Vagina (tissue), 2 donors: ENCODE measurements at places on chromosomes 3 and 15. TPM values are rescaled to one million over a fixed set of nuclear protein-coding genes. Genes with fewer than 3 reads are reported as not detected.
A peak's percentile ranks its signal among the peaks of the same experiment; 100 is the strongest.

The ITIH1 gene
- 0.98 TPM for total RNA-seq

The CD96 gene
- 13.5 TPM for total RNA-seq

The PCSK6 gene
- 7.4 TPM for total RNA-seq

The STRIT1 gene
- total RNA-seq: not detected

The CHRD gene
- total RNA-seq: 32.7 TPM

The SPTBN5 gene
- 0.49 TPM for total RNA-seq

The LRRC31 gene
- total RNA-seq: not detected

The PLCB2 gene
- 14.0 TPM for total RNA-seq

The MED12L gene
- 1.7 TPM for total RNA-seq

The SCG3 gene
- 1.5 TPM for total RNA-seq

The RLBP1 gene
- not detected for total RNA-seq

The CCR2 gene
- total RNA-seq: 1.2 TPM

DNA sequence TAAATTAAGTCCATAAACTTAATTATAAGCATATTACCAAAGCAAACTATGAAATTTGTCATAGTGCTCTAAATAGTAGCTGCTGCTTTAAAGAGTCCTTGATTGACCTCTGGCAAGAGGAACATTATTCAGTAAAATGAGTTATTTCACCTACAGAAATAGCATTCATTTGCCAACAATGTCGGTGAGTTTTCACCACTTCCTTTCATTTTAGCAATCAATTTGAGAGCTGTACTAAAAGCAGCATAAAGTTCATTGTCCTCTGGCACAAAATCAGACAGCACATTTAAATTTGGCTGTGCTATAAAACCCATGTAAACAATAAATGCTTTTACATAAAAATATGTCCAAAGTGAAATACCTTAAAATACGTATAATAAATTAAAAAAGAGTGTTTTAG lies 1515.7 kb downstream of the SI start:
- H3K27ac ChIP-seq: no peak overlapping the region
- no peaks in the 10 kb centered on the region for H3K4me1 ChIP-seq
- H3K27me3 ChIP-seq: no peaks in the 10 kb centered on the region
- H3K4me3 ChIP-seq: no peak overlapping the region
- H3K36me3 ChIP-seq: no peaks in the 10 kb centered on the region

DNA sequence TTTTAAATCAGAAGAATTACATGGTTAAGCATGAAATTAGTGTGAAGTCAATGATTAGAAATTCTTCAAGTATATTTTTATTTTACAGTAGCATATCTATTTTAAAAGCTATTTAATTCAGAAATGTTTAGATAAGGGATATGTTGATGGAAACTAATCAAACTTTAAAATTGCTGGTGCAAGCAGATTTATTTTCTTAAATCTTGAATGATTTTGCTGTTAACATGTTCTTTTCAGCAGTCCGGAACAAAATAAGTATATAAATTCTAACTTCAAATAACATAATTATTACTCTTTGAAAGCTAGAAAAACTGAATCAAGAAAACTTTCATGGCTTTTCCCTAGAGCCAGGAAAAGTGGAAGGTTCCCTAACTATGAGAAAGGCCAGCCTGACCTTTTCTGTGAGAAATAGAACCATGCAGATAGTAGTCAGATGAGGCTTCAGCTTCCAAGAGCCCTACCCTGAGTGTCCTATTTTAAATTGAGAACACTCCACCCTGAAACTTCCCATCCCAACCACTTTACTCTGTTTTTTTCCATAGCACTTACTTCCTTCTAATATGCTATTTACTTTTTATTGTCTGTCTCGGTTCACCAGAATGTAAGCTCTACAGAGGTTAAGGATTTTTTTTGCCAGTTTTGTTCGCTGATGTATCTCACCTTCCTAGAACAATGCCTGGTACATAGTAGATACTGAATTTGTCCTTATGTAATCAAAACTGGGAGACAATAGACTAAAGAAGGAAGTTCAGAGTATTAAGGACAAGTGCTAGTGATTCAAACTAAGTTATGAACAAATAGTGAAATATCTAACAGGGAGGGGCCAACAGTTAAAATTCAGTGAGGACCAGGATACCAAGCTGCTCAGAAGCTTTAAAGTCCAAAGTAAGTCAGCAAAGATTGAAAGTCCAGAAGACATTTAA lies 66.8 kb downstream of the CD200R1L start:
- H3K4me1 ChIP-seq: peaks cover 69% of the 10 kb centered on the region
- no peak overlapping the region for H3K4me3 ChIP-seq
- H3K27ac ChIP-seq: peak overlapping the region; percentile 68
- DNase-seq: no peak
- H3K36me3 ChIP-seq: no peaks in the 10 kb centered on the region

DNA sequence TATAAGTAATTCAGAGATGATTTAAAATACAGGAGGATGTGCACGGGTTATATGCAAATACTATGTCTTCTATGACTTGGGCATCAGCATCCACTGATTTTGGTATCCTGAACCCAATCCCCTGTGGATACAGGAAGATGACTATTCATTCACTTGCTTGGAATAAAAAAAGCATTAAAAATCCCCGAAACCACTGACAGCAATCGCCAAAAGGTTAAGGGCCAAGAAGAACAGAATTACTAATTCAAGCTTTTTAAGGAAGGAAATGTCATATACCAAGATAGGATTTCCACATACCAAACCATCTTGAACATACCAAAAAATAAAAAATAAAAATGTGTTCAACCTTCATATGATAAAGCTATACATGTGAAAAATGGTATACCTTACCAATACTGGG lies 93.7 kb downstream of the DLG1 start:
- no peak for DNase-seq
- no peak overlapping the region for H3K4me3 ChIP-seq
- H3K27ac ChIP-seq: no peak overlapping the region
- H3K27me3 ChIP-seq: no peaks in the 10 kb centered on the region
- no peaks in the 10 kb centered on the region for H3K36me3 ChIP-seq
- peaks cover 45% of the 10 kb centered on the region for H3K4me1 ChIP-seq

- DNase-seq: no peak
- no peaks in the 10 kb centered on the region for H3K36me3 ChIP-seq
- H3K4me1 ChIP-seq: no peaks in the 10 kb centered on the region
These were observed 36.2 kb downstream of the SLC6A11 start for GRCh38 chr3:10852066-10852808.

DNA sequence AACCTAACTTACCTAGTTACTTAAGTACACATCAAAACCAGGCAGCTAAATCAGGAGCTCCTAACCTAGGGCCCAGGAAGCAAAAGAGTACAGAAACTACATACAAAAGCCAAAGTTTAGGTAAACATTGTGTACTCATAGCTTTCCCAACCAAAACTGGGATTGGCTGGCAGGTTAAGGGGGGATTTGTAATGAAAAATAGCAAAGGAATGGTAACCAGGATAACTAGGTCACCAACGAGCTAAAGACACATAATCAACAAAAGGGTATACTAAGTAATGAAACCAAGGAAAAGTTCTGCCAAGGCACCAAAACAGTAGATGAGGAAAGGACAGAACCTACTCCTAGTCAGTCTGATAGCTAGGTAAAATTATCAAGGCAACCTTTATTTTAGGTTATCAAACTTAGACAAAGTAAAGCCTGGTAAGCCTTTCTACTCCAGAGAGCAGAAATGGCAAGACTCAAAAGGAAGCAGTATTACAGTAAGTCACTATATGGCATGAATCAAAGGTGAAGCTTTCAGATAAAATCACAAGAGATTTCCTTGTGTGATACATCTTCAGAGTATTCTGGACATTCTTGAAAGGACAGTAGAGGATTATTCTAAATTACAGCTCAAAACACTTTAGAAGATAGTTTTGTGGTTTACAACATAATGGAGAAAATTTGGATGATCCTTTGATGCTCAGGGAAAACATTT lies 10.2 kb downstream of the TRA2B start:
- no peak overlapping the region for H3K4me3 ChIP-seq
- DNase-seq: no peak
- H3K27ac ChIP-seq: peak overlapping the region; percentile 20
- H3K36me3 ChIP-seq: no peaks in the 10 kb centered on the region
- H3K4me1 ChIP-seq: peaks cover 69% of the 10 kb centered on the region
- H3K27me3 ChIP-seq: no peaks in the 10 kb centered on the region

DNA sequence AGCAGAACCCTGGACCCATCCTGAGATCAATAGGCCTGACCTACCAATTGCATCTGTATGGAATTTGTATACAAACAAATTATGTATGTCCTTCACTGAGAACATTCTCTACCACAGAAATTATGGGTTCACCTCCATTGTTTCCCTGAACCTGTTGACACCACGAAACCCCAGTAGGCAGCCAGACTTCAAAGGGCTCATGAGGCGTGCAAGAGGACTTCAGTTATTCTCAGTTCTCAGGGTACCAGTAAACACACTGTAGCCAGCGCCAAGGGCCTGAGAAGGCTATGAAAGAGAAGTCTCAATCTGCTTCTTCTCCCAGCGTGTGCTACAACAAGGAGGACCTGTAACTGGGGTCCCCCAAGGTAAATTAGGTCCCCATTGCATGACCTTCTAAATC lies 254.9 kb upstream of the GOLGA6L4 start:
- H3K4me3 ChIP-seq: no peak overlapping the region
- DNase-seq: no peak
- H3K27ac ChIP-seq: no peak overlapping the region
- no peaks in the 10 kb centered on the region for H3K27me3 ChIP-seq

DNA sequence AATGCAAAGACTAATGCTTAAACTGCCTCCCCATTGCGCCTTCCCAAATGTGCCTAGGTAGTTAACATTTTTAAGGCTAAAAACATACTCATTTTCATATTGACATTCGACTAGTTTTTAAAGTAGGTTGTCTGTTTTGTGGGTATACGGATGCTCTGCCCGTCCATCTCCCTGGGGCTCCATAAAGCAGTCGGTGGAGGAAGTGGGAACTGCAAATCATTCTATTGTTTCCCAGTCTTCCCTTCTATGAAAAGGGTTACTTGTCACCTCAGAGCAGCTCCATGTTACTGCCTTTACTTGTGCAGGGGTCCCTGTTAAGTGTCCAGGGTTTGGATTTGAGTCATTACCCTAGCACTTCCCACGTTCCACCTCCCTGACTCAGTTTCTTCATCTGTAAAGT lies 10.9 kb downstream of the CHCHD6 start:
- H3K4me3 ChIP-seq: no peak overlapping the region
- no peaks in the 10 kb centered on the region for H3K36me3 ChIP-seq
- no peaks in the 10 kb centered on the region for H3K27me3 ChIP-seq
- H3K4me1 ChIP-seq: no peaks in the 10 kb centered on the region

DNA sequence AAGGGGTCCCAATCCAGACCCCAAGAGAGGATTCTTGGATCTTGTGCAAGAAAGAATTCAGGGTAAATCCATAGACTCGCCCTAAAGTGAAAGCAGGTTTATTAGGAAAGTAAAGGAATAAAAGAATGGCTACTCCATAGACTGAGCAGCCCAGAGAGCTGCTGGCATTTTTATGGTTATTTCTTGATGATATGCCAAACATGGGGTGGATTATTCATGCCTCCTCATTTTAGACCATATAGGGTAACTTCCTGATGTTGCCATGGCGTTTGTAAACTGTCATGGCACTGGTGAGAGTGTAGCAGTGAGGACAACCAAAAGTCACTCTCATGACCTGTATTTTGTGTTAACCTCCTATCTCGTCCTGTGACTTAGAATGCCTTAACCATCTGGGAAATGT lies 142.2 kb downstream of the DOCK3 start:
- DNase-seq: no peak
- H3K4me3 ChIP-seq: no peak overlapping the region
- no peaks in the 10 kb centered on the region for H3K4me1 ChIP-seq
- H3K36me3 ChIP-seq: no peaks in the 10 kb centered on the region
- no peak overlapping the region for H3K27ac ChIP-seq

DNA sequence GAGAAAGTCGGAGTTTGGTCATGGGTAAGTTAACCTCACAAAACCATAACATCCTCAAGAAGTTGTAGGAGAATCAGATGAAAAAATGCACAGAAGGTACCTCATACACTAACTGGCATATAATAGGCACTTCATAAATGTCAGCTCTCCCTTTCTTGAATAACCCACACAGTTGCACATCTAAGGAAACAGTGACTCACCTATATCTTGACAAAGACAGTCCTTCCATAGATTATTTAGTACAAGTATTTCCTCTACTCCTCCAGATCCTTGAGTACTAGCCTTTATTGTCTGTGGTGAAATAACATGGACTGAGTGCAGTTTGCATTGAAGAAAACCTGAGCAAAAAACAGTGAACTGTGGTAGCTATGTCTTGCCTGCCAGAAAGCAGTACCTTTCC lies 46.6 kb downstream of the MAGI1 start:
- no peaks in the 10 kb centered on the region for H3K27me3 ChIP-seq
- DNase-seq: no peak

GRCh38 chr15:80887148-80887547 lies 102.5 kb downstream of the MESD start:
- no peak for DNase-seq
- H3K4me3 ChIP-seq: no peak overlapping the region
- no peaks in the 10 kb centered on the region for H3K36me3 ChIP-seq
- no peaks in the 10 kb centered on the region for H3K4me1 ChIP-seq
- H3K27ac ChIP-seq: no peak overlapping the region
- H3K27me3 ChIP-seq: no peaks in the 10 kb centered on the region

GRCh38 chr15:27582726-27583410 lies 516.2 kb downstream of the OCA2 start:
- no peaks in the 10 kb centered on the region for H3K4me1 ChIP-seq
- no peaks in the 10 kb centered on the region for H3K27me3 ChIP-seq
- no peaks in the 10 kb centered on the region for H3K36me3 ChIP-seq
- no peak overlapping the region for H3K4me3 ChIP-seq
- no peak for DNase-seq

GRCh38 chr3:169610888-169611291 lies 52.6 kb downstream of the MECOM start:
- H3K27ac ChIP-seq: no peak overlapping the region
- no peaks in the 10 kb centered on the region for H3K36me3 ChIP-seq
- no peaks in the 10 kb centered on the region for H3K27me3 ChIP-seq
- H3K4me1 ChIP-seq: no peaks in the 10 kb centered on the region

DNA sequence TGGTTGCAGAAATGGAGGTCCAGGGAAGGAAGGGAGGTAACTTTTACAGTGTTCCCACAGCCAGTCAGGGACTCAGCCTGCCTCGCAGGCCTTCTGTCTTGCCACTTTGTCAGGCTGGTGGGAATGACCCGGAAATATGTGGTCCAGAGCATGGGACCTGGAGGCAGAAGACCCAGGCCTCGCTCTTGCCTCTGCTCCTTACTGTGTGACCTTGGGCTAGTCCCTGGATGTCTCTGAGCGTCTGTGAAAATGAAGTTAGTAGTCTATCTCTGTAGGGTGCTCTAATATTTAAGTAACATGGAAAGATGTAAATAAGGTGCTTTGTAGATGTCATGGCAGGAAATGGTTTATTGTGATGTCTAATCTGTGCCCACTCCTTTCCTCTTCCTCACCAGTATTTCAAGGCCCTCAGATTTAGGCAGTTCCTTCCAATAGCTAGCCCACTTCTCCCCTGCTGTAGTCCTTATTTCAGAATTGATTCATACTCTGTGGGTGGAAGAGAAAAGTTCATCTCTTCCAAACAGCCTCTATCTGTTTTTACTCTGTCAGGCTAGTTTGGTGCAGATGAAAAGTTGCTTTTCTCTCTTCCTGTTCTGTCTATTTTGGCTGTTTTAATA lies 9.1 kb downstream of the CORO2B start:
- no peak overlapping the region for H3K4me3 ChIP-seq
- no peak for DNase-seq
- H3K4me1 ChIP-seq: peaks cover 5% of the 10 kb centered on the region
- H3K27me3 ChIP-seq: no peaks in the 10 kb centered on the region
- H3K27ac ChIP-seq: no peak overlapping the region

GRCh38 chr15:27399241-27399640 lies 428.3 kb downstream of the GABRG3 start:
- DNase-seq: no peak
- no peaks in the 10 kb centered on the region for H3K27me3 ChIP-seq
- no peak overlapping the region for H3K4me3 ChIP-seq
- no peak overlapping the region for H3K27ac ChIP-seq
- no peaks in the 10 kb centered on the region for H3K36me3 ChIP-seq
- H3K4me1 ChIP-seq: no peaks in the 10 kb centered on the region
